ENCODE measurements at places on chromosomes 1 and 21.
A peak's percentile ranks its signal among the peaks of the same experiment; 100 is the strongest.

- DNase-seq: no peak
These were observed 73.5 kb downstream of the PUM1 start for GRCh38 chr1:30991862-30992606.

DNA sequence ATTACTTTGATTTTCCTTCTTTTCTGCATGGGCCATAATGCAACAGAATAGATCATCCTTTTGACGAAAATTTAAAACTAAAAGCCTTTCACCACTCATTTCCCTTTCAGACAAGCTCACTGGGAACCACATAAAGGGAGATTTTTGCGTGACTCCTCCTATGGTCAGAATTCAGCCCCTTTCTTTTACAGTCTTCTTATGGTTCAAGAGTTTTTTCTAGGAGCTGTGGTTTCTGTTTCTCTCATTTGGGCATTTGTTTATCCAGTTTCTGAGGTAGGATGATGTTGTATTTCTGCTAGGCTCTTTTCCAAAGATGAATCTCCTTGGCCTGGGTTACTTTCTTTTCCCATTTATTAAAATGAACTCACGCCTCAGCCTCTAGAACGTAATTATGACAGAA lies 16.9 kb downstream of the RGS1 start:
- no peak for DNase-seq

DNA sequence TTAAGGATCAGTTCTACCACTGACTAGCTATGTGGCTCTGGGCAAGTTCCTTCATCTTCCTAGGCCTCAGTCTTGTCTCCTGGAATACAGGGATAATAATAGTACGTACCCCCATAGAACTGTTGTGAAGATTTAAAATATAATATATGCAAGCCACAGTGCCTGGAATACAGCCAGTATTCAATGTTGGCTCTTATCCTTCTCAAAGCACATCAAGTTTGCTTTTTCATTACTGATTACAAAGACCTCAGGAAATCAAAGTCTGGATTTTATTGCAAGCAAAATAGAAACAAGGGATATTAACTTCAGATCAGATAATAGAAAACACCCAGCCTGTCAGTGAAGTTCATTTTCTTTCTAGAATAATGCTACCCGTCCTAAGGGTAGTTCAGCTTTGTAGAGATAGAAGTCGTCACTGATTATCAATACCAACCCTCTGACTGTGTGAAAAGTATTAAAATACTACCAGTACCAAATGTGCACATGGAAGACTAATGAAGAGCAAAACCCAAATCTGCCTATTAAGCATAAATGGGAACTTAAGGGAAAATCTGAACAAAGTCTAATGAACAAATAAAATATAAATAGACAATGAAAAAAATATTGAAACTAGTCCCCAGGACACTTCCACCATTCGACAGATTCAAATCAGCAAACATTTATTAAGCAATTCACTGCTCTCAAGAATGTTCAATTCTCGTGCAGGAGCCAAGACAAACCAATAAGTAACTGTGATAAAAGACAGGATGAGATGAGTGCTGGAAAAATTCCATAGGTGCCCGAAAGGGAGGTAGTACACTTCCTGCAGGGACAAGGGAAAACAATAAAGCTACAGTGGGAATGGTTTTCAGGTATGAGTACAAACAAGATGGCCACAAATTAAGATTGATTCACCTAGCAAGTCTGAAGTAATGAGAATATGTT lies 206.2 kb downstream of the SMYD3 start:
- no peak for DNase-seq

DNA sequence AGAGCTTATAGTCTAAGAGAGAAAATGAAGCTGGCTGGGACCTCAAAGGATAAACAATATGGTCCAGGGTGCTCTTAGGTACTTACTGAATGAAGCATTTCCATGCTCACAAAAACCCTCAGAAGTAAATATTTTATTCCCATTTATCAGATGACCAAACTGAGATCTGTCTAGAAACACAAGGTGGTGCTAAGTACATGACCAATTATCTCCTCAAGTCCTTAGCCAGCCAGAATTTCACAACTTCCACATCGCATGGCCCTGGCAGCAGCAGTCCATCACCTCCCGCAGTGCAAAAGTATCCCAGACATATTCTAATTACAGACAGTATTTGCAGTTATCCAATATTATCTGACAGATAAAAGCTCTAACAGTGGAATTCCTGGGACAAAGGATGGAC lies 321.7 kb upstream of the PROX1 start:
- DNase-seq: no peak

GRCh38 chr1:47178020-47178419 lies 11.8 kb downstream of the PDZK1IP1 start:
- no peak for DNase-seq

DNA sequence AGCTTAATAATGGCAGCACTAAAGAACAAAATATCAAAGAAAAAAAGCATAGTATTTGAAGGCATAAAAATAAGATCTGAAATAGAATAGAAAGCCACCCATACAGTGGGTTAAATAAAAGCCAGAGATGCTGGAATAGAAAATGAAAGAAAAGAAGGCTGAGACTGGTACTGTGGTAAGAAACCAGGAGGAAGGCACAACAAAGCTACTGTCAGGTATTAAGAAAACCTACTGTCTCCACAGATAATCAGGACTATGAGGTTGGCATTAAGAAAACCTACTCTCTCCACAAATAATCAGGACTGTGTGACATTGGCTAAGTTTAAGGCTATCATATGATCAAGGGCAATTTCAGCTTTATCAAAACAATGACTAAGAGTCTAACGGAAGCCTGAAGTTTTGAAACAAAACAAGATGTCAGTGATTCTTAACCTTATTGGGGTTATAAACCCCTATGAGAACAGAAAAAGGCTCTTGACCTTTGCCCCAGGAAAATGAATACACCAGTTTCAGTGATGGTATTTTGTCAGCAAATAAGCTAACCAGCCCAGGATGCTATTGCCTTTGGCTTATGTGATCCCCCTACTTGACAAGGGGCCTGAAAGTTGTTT lies 24.4 kb downstream of the MCOLN2 start:
- no peak for DNase-seq

DNA sequence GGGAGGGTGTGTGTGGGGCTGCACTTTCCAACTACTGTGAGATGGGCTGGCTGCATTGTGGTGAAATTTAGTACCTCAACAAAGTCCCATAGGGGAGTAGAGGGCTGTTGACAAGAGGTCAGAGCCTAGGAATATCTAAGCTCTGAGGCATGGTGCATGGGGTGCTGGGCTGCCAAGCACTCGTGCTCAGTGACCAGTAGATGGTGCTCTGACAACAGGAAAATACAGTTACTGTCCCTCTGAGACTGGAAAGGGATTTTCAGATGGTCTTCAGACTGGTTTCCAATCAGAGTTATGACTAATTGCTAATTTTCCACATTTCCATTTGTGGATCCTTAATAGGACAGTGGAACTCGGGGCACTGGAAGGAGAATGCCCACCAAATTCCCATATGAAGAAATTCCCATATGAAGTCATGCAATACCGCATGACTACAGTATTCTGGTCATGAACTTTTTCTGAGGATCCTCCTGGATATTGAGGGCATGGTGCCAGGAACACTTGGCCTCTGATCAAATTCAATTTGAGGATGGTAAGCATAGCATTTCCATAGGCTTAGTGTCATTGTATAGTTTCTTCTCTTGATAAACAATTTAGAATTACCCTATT lies 4.1 kb upstream of the CACNA1E start:
- DNase-seq: no peak

GRCh38 chr1:153195216-153195615 lies 8.0 kb upstream of the LELP1 start:
- no peak for DNase-seq

DNA sequence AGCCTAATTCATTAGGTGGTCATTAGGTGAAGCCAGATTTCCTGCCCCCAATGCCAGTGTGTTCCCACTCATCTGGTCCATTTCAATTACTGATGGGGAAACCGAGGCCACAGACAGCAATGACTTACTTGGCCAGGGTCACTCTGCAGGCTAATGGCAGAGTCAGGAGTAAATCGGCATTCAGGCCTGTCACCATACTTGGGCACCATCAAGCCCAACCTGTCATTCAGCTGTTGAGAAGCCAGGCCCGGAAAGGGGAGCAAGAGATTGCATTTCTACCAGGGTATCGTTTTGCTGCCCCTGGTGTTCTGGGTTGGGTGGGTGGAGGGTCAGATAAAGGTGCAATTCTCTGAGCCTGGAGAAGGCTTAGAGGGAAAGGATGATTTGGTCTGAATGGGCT lies 8.0 kb upstream of the TMEM61 start:
- DNase-seq: no peak

- no peak for DNase-seq
These were observed 89.5 kb downstream of the DENND1B start for GRCh38 chr1:197685785-197686184.

- no peak for DNase-seq
These were observed 1.7 kb downstream of the LHX9 start for GRCh38 chr1:197918807-197919345.

DNA sequence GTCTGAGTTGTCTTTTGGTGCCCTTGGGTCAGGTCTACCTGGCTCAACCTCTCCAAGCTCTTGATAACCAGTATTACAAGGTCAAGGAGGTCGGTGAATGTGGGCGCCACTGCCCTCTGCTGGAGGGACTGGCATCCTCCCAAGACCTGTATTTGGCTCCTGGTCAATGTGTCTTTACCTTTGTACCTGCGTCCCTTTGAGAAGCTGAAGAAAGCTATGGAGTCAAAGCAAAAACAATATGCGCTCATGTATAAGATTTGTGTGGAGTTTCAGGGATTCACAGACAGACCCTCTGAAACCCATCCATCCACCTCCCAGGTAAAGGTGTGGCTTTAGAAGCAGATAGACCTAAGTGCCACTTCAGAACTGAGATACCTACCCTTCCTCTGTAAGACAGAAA lies 61.8 kb upstream of the NBL1 start:
- peak; percentile 60 for DNase-seq

- DNase-seq: no peak
These were observed 177.9 kb downstream of the CLIC6 start for GRCh38 chr21:34846601-34847112.

- DNase-seq: no peak
These were observed 112.5 kb upstream of the SLC44A3 start for GRCh38 chr1:94707321-94708298.

DNA sequence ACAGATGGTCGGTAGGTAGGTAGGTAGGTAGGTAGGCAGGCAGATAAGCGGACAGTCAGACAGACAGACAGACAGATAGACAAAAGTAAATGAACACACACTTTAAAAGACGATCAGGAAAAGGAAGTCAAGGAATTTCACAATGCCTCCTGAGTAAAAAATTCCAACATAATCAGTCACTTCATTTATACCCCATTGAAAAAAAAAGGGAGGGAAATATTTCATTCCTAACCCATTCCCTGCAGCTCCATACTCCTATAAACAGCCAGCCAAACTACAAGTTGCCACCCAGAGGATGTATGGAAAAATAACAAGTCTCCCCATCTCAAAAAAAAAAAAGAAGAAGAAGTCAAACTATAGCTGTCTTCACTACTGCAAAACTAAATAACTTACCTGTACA lies 43.4 kb downstream of the ZZZ3 start:
- DNase-seq: no peak

DNA sequence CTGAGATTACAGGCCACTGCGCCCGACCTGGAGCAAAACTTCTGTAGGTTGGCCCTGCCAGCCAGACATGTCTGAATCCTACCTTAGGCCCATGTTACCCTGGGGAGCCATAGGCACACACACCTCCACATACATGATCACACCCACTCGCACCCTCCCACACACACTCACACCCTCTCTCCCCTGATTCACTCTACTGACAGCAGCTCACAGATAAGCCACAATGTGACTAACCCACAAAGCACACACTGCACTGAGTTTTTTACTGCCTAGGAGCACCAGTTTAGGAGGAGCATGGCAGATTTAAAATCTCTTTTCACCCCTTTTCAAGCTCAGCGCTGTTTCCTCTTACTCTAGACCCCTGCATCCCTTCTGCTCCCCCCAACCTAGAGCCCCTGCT lies 41.7 kb downstream of the SLC30A1 start:
- no peak for DNase-seq

GRCh38 chr21:35014302-35015041 lies 34.6 kb downstream of the RUNX1 start:
- no peak for DNase-seq

GRCh38 chr1:61953076-61953789 lies 211.0 kb downstream of the PATJ start:
- DNase-seq: no peak

DNA sequence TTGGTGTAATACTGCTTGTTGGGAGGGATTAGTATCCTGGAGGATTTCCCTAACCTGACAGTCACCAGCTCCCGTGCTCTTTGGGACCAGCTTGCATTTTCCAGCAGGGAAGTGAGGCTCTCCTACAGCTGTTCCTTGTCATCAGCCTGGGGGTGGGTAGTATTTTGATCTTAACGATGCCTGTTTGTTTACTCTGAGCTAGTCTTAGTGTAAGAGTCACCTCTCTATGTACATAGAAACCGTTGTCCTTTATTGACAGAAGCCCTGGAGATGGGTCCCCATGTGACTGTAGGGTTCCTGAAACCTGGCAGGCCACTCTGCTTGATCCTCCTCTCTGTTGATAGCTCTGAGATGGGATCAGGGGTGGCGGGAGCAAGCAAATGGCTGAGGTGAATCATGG lies 58.0 kb downstream of the ACP6 start:
- no peak for DNase-seq

DNA sequence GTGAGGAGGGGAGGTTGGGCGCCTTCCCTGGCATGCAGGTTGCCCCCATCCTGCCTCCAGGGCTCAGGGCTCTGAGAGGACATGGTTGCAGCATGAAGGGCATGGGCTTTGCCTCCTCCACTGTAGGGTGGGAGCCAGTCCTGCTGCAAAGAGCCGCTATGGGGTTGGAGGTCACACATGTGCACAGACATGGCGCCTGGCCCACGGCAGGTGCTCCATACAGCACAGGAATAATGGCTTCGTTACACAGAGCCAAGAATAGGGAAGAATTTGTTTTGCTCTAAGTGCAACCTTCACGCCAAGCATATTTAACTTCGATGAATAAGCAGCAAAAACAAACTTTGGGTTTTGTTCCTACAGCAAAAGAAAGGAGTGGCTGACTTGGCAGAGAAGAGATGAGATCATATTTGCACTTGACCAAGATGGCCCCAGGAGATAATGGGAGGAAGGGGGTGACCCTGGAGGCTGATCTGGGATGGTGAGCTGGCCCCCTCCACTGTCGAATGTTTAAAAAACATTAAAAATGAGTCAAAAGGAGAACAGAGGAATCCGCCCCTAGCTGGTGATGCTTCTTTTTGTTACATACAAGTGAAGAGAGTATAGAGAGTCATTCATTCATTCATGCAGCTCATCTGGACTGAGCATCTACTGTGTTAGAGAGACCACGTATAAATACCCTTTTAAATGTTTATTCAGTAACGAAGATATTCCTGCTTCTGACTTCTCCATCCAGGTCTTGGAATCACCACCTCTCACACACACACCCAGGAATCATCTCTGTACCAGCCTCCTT lies 12.4 kb upstream of the C2CD2 start:
- no peak for DNase-seq
